ENCODE measurements at places on chromosomes 5 and 9.

DNA sequence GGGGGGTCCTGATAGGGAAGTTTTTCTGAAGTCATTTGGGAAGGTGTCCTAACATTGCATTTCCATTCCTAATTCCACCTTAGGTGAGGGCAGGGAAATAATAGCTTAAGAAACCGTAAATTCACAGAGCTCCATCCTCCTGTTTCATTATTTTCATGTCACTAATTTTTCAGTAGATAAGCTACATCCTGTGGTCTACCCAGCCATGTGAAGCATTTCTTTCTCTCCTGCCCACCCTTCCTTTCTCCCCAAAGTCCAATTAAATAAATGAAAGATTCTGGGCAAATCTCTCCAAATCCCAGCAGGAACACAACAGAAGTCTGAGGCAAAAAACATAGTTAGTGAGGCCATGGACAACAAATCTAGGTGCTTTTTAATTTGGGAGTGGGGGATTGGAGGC lies 95.1 kb upstream of the ERBIN start:
- DNase-seq: no peak

GRCh38 chr5:149367249-149367971 lies 9.6 kb downstream of the PCYOX1L start:
- peak; percentile 18 for DNase-seq

GRCh38 chr9:35686222-35687203 lies 3.2 kb downstream of the TPM2 start:
- DNase-seq: no peak

DNA sequence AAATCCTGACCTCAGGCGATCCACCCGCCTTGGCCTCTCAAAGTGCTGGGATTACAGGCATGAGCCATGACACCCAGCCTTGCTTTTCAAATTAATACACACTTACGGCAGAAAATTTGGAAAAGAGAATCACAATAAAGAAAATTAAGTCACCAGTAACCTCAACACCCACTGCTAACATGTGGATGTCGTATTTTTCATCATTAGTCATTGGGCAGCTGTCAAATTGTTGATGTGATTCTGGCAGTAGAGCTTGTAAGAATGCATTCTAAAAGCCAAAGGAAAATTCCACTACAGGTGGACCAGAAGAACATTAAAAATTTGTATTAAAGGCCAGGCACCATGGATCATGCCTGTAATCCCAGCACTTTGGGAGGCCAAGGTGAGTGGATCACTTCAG lies 237.3 kb upstream of the TUT7 start:
- DNase-seq: no peak

GRCh38 chr9:17751486-17751885 lies 172.6 kb downstream of the SH3GL2 start:
- DNase-seq: no peak

GRCh38 chr5:53291528-53291927 lies 182.0 kb upstream of the MOCS2 start:
- DNase-seq: no peak

DNA sequence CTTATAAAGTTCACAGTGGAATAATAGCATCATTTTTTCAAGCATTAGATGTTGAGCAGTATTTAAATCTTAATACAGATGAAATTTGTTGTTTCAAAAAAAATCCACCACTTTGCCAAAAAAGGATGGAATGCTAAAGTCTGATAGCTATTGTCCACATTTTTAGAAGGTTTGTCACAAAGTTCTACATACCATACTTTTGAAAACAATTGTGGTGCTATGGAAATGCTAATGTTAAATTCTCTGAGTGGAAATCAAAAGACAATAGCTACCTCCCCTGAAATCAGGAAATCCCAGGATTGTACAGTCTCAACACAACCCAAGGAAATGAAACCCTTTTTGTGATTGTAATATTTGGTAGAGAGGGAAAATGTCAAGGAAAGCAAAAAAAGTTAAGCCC lies 19.3 kb upstream of the GRAMD2B start:
- DNase-seq: no peak

- no peak for DNase-seq
Measured at GRCh38 chr9:121452085-121452484, 47.6 kb downstream of the GGTA1 start.

DNA sequence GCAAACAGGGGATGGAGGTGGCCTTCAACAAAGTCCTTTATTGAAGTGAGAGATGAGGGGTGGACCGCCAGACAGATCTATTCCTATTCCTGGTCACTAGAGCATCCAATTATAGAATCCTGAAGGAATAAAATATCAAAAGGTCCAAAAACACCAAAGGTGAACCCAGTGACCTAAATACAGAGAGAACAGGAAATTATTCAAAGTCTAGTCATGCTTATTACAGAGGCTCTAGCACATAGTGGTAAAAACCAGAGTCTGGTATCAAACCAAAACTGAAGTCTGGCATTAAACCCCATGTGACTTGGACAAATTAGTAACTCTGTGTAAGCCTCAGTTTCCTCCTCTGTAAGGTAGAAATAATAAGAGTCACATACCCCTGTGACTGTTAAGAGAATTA lies 100.5 kb upstream of the SNX2 start:
- no peak for DNase-seq

DNA sequence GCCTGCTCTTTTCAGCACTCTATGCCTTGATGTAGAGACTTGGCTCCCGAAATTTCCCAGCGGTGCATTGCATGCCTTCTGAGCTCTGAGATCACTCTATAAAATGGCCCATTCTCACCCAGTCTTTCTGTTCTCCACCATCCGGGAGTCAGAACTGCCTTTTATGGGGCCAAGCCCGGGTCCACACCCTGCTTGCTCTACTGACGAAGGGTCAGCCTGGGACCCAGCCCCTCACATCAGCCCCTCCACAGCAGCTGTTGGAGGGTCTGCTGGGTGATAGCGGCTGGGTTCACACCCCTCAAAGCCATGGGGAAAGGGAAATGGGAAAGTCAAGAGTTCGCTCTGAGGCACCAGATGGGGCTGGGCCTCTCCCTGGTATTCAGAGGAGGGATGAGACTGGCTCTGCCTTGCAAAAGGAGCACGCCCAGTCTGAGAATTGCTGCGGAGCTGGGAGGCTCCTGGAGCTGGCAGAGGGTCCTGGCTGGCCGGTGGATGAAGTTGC lies 66.0 kb upstream of the ORM1 start:
- no peak for DNase-seq

GRCh38 chr5:59698207-59699178 lies 195.0 kb downstream of the PDE4D start:
- peak; percentile 13 for DNase-seq

DNA sequence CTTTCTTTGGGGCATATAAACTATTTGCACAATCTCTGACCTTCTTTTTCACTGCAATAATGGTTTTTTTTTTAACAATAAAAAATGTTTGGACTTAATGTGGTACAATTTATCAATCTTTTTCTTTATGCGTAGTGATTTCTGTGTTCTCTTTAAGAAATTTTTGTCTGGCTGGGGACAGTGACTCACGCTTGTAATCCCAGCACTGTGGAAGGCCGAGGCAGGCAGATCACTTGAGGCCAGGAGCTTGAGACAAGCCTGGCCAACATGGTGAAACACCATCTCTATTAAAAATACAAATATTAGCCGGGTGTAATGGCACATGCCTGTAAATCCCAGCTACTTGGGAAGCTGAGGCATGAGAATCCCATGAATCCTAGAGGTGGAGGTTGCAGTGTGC lies 72.3 kb downstream of the STK32A start:
- no peak for DNase-seq

- no peak for DNase-seq
Measured at GRCh38 chr5:15183520-15183919, 311.9 kb upstream of the ANKH start.

DNA sequence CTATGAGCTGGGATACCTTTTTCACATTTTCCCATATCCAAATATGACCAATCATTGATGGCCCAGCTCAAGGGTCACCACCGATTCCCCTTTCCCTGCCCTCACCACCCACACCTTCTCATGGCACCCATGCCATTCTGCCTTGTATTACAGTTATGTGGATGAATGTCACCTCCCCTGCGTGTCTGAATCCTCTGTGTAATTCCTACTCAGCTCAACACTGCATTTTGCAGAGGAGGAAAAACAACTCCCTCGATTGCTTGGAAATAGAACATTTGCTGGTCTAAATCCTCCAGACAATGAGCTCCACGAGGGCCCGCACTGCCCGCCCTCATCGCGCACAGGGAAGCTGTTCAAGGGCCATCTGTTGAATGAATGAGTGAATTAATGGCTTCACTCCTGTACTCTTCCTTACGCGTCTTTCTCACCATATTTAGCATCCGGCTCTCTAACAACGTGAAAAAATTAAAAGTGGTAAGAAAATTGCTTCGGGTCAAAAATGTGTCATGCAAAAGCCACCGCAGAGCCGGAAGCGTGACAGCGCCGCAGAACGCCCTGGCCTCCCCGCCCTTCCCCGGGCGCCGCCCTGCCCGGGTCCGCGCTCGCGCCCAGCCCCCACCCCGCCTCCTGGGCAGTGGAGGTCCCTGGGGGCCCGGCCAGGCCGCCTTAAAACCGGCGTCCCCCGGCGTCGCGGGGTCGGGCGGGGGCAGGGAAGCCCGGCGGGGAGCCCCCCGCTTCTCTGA lies 704 bp downstream of the SUSD1 start:
- DNase-seq: peak; percentile 5

- DNase-seq: no peak
Measured at GRCh38 chr5:488744-489688, 35.2 kb downstream of the SLC9A3 start.

DNA sequence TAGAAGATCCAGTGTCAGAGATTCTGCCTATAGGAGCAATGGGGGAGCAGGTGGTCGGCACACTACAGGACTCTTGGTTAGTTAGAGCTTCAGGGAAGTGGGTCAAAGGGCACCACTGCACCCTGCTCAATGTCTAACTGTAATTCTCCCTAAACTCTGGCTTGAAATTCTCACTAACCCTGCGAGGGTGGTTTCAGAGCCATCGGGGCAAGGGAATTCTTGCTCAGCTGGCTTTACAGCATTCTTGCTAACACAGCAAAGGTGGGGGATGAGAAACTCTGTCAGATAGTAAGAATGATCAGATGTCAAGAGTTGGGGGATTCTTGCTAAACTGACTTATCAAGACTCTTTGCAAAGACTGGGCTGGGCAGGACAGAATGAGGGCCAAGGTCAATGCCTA lies 4.7 kb upstream of the ZNF354C start:
- DNase-seq: no peak

GRCh38 chr5:143101725-143102386 lies 301.6 kb downstream of the NR3C1 start:
- no peak for DNase-seq

- DNase-seq: no peak
Measured at GRCh38 chr9:138077126-138077525, 199.5 kb downstream of the CACNA1B start.

- DNase-seq: no peak
Measured at GRCh38 chr5:136040746-136041415, 12.1 kb downstream of the TGFBI start.

DNA sequence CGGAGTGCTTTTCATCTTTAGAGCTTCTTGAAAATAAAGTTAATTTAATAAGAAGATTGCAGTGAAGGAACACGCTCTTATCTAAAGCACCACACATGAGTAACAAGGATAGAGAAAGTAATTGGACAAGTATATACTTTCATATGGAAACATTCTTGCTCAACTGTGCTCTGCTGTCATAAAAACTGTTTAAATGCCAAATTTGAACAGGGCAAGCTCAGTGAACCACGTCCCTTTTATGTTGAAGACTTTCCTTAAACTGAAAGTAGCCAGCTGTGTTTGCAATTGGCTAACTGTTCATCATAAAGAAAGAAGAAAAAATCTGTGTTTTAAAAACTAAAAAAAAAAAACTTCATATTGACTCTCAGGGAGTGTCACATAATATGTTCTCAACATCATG lies 1610.7 kb upstream of the C9orf72 start:
- no peak for DNase-seq

DNA sequence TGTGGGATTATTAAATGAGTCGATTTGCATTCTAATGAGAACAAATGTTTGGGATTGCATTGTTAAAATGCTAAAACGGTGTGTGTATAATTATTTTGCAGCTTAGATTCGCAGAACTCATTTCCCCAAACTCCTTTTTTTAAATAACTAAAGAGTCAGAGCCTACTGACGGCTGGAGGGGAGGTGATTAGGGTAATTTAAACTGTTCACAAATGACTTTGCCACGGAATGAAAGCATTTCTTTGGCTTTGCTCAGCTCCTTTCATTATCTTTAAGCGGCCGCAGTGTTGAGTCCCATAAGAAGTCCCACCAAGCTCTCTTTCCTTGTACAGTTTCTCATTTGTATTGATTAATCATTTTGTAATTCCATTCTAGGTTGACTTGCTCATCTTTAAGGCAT lies 1632.8 kb downstream of the MAT2B start:
- DNase-seq: no peak

- no peak for DNase-seq
Measured at GRCh38 chr9:26131886-26132285, 453.6 kb upstream of the TUSC1 start.

GRCh38 chr5:173689737-173690360 lies 73.4 kb upstream of the BOD1 start:
- DNase-seq: no peak

DNA sequence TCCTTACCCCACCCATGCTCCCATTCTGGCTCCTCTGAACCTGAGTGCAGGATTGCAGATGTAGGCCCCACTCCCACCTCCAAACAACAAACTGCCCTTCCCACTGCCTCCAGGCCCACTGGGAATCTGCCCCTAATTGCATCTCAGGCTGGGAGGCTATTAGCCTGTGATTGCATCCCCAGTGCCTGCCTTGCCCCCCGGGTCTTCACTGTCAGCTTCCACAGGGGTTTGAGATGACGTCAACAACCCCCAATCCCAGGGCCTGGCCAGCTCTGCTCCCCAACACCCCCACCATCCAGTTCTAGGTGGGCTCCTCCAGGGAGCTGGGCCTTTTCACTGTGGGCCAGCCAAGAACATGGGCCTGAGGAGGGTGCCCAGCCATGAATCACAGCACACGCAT lies 91.5 kb downstream of the PCDH1 start:
- DNase-seq: no peak

- no peak for DNase-seq
Measured at GRCh38 chr5:127587246-127587917, 61.5 kb upstream of the CTXN3 start.

DNA sequence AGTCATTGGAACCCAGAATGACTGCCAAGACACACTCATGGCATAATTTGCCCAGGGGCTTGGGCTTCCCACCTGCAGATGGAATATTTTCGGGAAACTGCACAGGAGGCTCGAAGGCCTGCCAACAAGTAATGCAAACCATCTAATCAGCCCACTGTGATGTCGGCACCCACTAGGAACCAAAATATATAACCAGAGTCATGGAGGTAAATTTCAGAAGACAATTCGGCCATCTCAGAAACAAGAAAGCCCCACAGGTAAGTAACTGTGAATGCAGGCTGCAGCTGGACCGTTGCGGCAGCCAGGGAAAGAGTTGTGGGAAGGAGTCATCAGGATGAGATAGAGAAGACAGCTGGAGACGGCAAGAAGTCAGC lies 264.4 kb downstream of the SYK start:
- no peak for DNase-seq

- no peak for DNase-seq
Measured at GRCh38 chr5:58486290-58486689, 4.9 kb upstream of the GAPT start.

DNA sequence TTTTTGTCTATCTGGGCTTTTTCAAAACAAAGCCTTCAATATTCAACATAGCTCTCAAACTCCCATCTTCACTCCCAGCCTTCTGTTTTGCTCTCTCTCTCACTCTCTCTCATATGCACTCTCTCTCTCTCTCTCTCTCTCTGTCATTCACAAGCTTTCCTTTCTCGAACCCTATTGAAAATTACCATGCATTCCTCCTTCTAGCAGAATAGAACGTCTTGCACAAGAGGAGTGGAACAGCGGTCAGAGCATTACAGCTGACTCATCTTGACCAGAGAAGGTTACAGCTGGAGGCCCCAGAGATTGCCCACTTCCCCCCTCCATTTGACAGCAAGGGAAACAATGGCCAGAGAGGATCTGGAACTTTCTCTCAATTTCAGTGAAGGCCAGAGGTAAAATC lies 51.0 kb upstream of the LIFR start:
- no peak for DNase-seq

Data from NCI-H1417 (cell line).